ENCODE measurements at places on chromosomes 16 and 17.
A peak's percentile ranks its signal among the peaks of the same experiment; 100 is the strongest.

- no peak overlapping the region for H3K4me3 ChIP-seq
- no peaks in the 10 kb centered on the region for H3K27me3 ChIP-seq
- no peaks in the 10 kb centered on the region for H3K36me3 ChIP-seq
- no peaks in the 10 kb centered on the region for H3K4me1 ChIP-seq
- no peak for DNase-seq
Measured at GRCh38 chr16:83244057-83244456, 563.7 kb upstream of the HSBP1 start.

DNA sequence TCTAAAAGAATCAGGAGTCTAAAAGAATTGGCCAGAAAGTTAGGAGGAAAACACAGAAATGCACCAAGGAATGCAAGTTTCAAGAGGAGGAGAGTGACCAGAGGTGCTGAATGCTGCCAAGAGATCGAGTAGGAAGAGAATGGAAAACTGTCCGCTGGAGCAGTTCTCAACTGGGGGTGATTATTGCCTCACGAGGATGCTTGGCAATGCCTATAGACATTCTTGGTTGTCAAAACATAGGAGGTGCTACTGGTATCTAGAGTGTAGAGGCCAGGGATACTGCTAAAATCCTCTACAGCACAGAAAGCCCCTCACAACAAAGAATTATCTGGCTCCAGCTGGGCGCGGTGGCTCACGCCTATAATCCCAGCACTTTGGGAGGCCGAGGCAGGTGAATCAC, 82.1 kb upstream of the NOL11 start:
- H3K36me3 ChIP-seq, result no peaks in the 10 kb centered on the region
- no peak overlapping the region for H3K4me3 ChIP-seq
- no peaks in the 10 kb centered on the region for H3K27me3 ChIP-seq
- H3K4me1 ChIP-seq, result peaks cover 8% of the 10 kb centered on the region

DNA sequence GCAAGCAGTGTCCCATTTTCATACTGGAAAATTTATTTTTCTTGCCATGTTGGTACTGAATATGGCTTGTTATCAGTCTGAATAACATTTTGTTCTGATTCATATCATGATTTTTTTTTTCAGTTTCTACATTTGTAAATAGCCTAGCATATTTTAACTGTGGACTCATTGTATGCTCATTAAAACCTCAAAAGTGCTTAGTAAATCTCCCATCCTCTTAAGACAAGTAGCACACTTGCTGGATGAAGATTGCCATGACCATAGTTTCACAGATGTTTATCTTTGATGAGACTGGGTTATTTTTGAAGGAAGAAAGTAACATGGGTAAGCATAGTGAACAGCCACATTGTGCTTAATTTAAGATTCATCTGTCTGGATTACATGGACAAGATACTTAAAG, 878 bp downstream of the KRT10 start:
- H3K4me1 ChIP-seq, result peaks cover 4% of the 10 kb centered on the region
- no peak for DNase-seq
- no peaks in the 10 kb centered on the region for H3K27me3 ChIP-seq
- peaks cover 2% of the 10 kb centered on the region for H3K36me3 ChIP-seq

DNA sequence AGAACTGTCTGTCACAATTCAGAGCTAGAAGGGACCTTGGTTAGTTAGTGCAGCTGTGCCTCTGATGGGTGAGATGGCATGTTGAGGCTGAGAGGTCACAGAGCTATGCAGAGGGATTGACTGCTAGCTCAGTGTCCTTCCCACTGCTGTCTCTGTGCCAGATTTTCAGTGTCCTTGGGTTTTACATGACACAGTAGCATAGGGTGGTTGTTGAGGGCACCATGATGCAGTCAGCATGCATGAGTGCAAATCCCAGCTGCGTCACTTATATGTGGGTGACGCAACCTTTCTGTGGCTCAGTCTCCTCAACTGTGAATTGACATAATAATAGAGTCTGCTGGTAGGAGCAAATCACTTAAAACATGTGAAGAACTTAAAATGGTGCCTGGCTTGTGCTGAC, 2.7 kb downstream of the MT1A start:
- peaks cover 18% of the 10 kb centered on the region for H3K4me1 ChIP-seq
- DNase-seq, result no peak
- H3K4me3 ChIP-seq, result no peak overlapping the region
- no peaks in the 10 kb centered on the region for H3K36me3 ChIP-seq

DNA sequence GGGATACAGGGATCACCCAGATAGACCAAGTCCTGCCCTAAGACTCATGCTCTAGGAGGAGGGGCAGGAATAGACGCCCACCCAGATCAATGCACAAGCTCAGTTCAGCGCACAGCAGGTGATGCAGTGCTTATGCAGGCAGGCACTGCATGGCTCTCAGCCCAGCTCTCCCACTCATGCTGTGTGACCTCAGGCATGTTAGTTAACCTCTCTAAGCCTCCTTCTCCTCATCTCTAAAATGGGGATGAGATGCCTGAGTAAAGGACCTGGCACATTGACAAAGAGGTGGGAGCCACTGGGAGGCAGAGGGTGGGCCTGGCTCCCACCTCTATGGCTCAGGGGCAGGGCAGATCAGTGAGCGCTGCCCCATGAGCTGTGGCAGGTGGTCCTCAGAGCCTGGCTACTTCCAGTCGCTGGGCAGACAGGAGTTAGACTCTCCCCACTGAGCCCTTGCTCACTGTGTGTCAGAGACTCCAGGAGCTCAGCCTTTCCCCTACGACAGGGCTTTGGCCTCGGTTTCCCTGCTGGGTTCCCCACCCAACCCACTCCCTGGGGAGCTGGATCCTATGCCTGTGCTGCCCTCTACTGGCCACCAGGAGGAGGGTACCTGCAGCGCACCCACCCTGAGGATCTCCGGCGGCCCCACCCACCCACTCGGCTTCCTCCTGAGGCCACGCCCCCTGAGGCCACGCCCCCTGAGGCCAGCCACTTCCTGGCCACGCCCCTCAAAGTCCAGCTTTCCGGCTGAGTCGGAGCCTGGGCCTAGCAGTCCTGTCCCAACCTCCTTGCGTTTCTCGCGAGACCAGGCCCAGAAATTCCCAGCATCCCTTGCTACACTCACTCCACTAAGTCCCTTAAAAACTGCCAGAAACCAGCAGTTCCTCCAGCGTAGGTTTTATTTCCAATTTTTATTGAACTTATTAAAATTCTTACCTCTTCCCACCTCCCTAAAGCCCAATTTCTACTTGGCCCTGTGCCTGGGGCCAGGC, 196.1 kb downstream of the GSG1L start:
- H3K4me1 ChIP-seq, result no peaks in the 10 kb centered on the region
- no peaks in the 10 kb centered on the region for H3K27me3 ChIP-seq
- no peak overlapping the region for H3K4me3 ChIP-seq
- H3K36me3 ChIP-seq, result no peaks in the 10 kb centered on the region
- peak; percentile 73 for DNase-seq
- no peak overlapping the region for H3K27ac ChIP-seq

- H3K4me1 ChIP-seq, result no peaks in the 10 kb centered on the region
- H3K36me3 ChIP-seq, result peaks cover 9% of the 10 kb centered on the region
- no peak for DNase-seq
- H3K27ac ChIP-seq, result no peak overlapping the region
- H3K27me3 ChIP-seq, result no peaks in the 10 kb centered on the region
Measured at GRCh38 chr17:688100-688989, 26.3 kb downstream of the VPS53 start.

DNA sequence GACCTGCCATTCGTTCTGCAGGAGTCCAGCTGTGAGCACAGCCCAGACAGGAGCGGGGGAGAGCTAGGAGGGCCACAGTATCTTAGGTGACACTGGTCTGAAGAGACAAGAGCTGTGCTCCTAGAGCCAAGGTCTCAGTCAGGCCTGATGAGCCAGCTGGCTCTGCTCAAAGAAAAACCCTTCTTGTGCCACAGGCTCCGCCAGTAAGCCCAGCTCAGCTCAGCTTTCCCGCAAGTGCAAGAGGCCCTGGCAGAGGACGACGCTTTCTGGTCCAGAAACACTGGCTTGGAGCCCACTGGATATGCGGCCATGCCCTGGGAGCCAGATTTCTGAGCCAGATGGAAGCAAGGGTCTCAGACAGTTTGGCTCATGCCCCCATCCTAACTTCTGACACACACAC, 23.9 kb downstream of the PEMT start:
- H3K4me3 ChIP-seq, result peak overlapping the region; percentile 5
- H3K27ac ChIP-seq, result peak overlapping the region; percentile 88
- H3K36me3 ChIP-seq, result no peaks in the 10 kb centered on the region

DNA sequence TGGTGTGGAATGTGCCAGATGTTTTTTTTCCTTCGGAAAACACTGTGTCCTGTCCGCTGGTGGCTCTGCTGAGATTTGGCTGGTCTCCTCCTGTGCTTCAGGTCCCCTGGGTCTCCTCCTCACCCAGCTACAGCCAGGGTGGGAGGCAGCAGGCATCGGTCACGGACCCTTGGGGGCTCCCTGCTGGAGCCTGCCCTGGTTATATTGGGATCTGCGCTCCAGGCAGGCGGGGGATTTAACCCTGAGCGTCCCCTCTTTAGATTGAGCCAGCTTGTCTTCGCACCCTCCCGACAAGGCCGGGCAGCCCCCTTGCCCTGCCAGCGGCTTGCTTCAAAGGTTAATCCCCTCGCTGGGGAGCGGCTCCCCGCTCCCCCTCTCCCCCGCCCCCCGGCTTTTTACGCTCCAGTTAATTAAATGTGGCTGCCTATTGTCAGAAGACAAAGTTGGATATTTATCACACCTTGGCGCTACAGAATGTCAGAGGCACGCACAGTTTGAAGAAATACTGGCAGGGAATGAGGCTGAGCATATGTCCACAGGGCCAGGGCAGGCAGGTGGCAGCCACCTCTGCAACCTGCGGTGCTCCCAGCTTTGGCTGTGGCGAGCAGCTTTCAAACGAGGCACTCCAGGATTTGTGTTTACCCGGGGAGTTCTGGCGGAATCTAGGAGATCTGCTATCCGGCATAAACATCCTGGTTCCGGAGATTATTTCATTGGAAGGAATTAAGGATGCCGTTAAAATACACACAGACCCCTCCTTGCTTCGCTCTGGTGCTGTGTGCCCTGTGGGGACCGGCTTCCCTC, 38.2 kb upstream of the GSE1 start:
- H3K36me3 ChIP-seq, result peaks cover 2% of the 10 kb centered on the region
- DNase-seq, result no peak
- no peaks in the 10 kb centered on the region for H3K27me3 ChIP-seq

- DNase-seq, result no peak
- H3K4me1 ChIP-seq, result no peaks in the 10 kb centered on the region
- H3K27me3 ChIP-seq, result no peaks in the 10 kb centered on the region
- H3K4me3 ChIP-seq, result no peak overlapping the region
Measured at GRCh38 chr16:47198180-47198575, 54.4 kb upstream of the NETO2 start.

GRCh38 chr16:61179561-61179960, 856.7 kb downstream of the CDH8 start:
- no peaks in the 10 kb centered on the region for H3K4me1 ChIP-seq
- DNase-seq, result no peak
- no peaks in the 10 kb centered on the region for H3K27me3 ChIP-seq
- H3K36me3 ChIP-seq, result no peaks in the 10 kb centered on the region

GRCh38 chr17:5118219-5118618, 2.4 kb downstream of the USP6 start:
- no peaks in the 10 kb centered on the region for H3K4me1 ChIP-seq
- no peaks in the 10 kb centered on the region for H3K36me3 ChIP-seq
- no peak overlapping the region for H3K27ac ChIP-seq
- peaks cover 10% of the 10 kb centered on the region for H3K27me3 ChIP-seq

DNA sequence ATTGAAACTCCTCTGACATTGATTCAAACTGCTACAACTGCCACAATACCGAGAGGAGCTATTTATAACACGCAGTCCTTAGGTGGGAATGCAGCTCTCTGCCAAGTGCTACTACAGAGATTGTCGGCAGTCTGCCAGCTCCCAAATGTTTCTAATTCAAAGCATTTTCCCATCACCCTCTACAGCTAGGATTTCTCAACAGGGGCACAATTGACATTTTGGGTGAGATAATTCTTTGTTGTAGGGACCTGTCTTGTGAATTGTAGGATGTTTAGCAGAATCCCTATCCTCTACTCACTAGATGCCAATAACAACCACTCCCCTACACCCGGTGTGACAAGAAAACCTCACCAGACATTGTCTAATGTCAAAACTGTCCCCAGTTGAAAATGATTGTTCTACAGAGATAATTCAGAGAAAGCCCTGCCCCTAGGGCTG, 7.8 kb upstream of the N4BP1 start:
- H3K4me1 ChIP-seq, result no peaks in the 10 kb centered on the region
- no peak overlapping the region for H3K4me3 ChIP-seq
- no peak overlapping the region for H3K27ac ChIP-seq

GRCh38 chr17:15124264-15124595, 140.9 kb downstream of the PMP22 start:
- no peak for DNase-seq
- no peak overlapping the region for H3K27ac ChIP-seq
- H3K4me3 ChIP-seq, result no peak overlapping the region

- H3K36me3 ChIP-seq, result no peaks in the 10 kb centered on the region
- no peak for DNase-seq
- H3K4me1 ChIP-seq, result no peaks in the 10 kb centered on the region
- no peak overlapping the region for H3K4me3 ChIP-seq
- H3K27ac ChIP-seq, result no peak overlapping the region
- H3K27me3 ChIP-seq, result no peaks in the 10 kb centered on the region
Measured at GRCh38 chr17:74578979-74579378, 11.7 kb upstream of the CD300H start.

DNA sequence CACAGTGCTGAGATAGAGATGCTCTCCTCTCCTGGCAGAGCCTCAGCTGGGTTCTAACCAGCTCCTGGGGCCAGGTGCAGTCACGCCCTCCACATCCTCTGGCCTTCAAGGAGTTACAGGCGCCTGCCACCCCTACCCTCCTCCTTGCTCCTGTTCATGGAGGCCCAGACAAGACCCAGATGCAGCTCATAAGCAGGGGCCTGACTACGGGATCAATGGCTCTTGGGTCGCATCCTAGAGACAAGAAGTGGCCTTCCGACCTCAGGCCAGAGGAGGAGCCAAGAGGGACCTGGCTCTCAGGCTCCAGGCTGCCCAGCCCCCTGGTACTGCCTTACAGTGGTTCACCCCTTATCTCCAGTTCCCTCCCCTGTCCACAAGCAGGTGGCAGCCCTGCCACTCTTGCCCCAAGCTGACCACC, 23.0 kb downstream of the ARHGAP27 start:
- H3K4me1 ChIP-seq, result no peaks in the 10 kb centered on the region
- H3K27ac ChIP-seq, result peak overlapping the region; percentile 69
- no peak for DNase-seq
- peak overlapping the region; percentile 29 for H3K4me3 ChIP-seq
- no peaks in the 10 kb centered on the region for H3K27me3 ChIP-seq

GRCh38 chr17:66713533-66714042, 121.3 kb upstream of the CACNG5 start:
- no peak overlapping the region for H3K4me3 ChIP-seq
- peaks cover 4% of the 10 kb centered on the region for H3K36me3 ChIP-seq
- DNase-seq, result no peak
- no peaks in the 10 kb centered on the region for H3K4me1 ChIP-seq

GRCh38 chr17:34024806-34025551, 230.1 kb upstream of the CCL2 start:
- H3K27ac ChIP-seq, result no peak overlapping the region
- no peak for DNase-seq
- no peaks in the 10 kb centered on the region for H3K4me1 ChIP-seq
- no peak overlapping the region for H3K4me3 ChIP-seq

GRCh38 chr17:67082107-67082506, 37.8 kb downstream of the CACNG1 start:
- peaks cover 5% of the 10 kb centered on the region for H3K36me3 ChIP-seq
- no peaks in the 10 kb centered on the region for H3K4me1 ChIP-seq
- no peak overlapping the region for H3K27ac ChIP-seq
- no peak for DNase-seq
- H3K27me3 ChIP-seq, result no peaks in the 10 kb centered on the region
